Stimulated activated CD8-positive, alpha-beta memory T cell treated with anti-CD3 and anti-CD28 coated beads, Interleukin-2, amount 100 ng/mL, for 1 hour (primary cell): ENCODE measurements at places on chromosomes 6 and 20.

- no peak for DNase-seq
These were observed 13.3 kb upstream of the WTAP start for GRCh38 chr6:159713984-159714383.

GRCh38 chr20:36856691-36857635, 19.0 kb upstream of the TLDC2 start:
- DNase-seq, result no peak

- no peak for DNase-seq
These were observed 4.3 kb upstream of the KCNG1 start for GRCh38 chr20:51027035-51027795.

DNA sequence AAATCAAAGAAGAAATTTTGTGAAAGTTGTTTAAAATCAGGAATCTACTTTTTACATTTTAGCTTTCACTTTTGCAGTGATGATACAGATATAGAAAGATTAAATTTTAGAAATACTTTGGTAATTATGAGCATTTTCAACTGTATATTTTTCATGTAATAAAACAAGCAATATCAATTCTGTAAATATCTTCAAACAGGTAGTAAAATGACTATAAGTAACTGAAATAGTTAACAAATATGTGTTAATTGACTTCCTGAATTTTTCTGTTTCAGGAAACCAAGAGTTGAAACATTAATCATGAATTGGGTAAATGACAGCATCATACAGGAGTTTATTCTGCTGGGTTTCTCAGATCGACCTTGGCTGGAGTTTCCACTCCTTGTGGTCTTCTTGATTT, at the start of gene OR2B6:
TSS of gene OR2B6 (plus strand) at position 301 of the 400 bp plus-strand sequence. CDS start at position 301, 0 bp downstream.
- no peak for DNase-seq

DNA sequence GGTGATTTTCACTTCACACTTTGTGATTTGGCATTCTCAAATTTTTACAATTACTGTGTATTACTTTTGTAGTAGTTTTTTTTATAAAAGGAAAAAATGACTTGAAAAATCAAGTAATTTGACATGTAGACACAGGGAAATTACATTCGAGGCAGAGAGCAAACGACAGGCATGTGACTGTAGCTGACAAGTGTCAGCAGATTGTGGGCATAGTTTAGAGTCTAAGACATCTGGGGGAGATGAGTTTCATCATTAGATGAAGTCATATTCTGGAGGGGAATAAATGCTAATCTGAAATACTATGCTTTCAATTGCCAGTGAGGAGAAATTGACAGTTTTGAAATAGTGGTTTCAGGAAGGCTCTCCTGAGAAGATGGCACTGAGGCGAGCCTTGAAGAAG, 126.0 kb downstream of the MTHFD1L start:
- DNase-seq, result no peak

DNA sequence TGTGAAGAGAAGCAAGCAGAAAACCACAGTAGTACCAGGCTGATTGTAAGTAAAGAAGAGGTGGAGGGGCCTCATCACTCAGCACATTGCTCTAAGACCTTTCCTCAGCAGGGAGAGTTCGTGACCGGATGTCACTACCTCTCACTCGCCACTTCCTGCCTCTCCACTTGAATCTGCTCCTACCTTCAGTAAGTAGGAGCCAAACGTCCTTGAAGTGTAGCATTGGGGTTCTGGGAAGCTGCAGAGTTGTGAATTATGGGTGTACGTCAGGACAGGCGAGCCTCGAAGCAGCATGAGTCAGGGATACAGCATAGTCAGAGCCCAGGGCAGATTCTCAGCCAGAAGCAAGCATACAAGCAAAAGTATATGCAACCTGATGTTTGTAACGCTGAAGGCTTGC, 224.9 kb downstream of the PHACTR1 start:
- no peak for DNase-seq

DNA sequence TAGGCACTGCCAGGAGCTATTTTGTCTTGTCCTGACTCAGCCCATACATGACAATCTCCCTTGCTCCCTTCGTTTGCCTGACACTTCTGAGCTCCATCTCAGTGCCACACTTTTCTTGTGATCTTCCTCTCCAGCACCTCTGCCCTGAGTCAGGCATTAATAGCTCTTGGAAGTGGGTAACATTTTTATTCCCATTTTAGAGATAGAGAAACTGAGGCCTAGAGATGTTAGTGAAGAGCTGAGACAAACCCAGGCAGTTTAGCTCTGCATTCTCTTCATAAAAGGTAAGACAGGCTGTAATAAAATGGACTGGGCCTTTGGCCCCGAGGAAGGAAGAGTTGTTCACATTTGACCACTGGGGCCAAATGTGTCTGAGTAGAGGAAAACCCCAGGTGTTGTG, 167.4 kb downstream of the DHX35 start:
- DNase-seq, result no peak

- no peak for DNase-seq
These were observed 141.9 kb downstream of the MRPL14 start for GRCh38 chr6:43985329-43985728.

- DNase-seq, result no peak
These were observed 100.5 kb downstream of the ERMARD start for GRCh38 chr6:169851641-169852503.

GRCh38 chr20:51528263-51529027, 14.1 kb downstream of the NFATC2 start:
- no peak for DNase-seq

GRCh38 chr6:14552891-14553290, 435.3 kb downstream of the CD83 start:
- no peak for DNase-seq

DNA sequence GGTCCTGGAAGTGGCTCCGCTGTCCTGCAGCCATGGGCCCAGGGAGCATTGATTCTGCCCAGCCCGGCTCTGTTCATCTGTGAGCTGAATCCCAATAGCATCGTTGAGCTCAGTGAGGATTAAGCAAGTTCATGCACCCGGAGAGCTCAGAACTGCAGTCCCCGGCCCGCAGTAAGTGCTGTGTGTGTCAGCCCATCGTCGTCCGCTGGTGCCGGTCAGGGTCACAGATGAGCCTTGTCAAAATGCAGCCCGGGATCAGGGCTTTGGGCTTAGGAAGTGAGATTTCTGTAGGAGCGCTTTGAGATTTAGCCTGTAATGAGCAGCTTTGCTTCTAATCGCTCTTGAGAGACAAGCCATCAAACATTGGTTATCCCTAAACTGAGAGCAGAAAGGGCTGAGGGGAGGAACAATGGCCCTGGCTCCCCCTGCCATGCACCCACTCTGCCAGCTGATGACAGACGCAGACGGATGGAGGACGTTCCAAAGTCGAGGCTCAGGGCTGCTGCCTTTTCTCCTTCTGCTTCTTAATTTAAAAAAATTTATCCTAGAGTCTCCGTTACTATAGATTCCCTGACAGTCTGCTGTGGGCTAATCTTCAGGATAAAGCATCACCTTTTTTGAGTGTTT, 25.6 kb upstream of the SULF2 start:
- DNase-seq, result no peak

DNA sequence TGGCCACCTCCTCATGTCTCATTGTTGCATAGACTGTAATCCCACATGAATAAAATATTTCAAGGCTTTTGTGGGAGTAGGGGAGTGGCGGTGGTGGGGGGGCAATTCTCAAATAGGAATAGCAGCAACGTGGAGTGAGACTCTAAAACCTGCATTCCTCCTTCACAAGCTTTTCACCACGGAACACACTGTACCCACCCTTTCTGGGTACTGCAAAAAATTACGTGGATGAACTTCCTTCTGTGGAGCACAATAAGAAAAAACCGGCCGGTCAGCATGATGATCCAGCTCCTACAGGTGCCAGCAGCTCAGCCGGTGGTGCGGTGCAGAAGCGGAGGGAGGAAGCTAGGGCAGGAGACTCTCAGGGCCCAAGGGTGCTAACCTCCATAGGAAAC, 930 bp upstream of the RRAGD start:
- no peak for DNase-seq

- DNase-seq, result no peak
These were observed 89.9 kb downstream of the PLCB1 start for GRCh38 chr20:8221887-8222419.

GRCh38 chr6:91633374-91634111, 1046.7 kb upstream of the MAP3K7 start:
- DNase-seq, result no peak

GRCh38 chr20:48837014-48837413, 9.2 kb upstream of the PREX1 start:
- no peak for DNase-seq

GRCh38 chr6:7833751-7834070, 76.9 kb downstream of the TXNDC5 start:
- no peak for DNase-seq

- DNase-seq, result no peak
These were observed 164.2 kb downstream of the PRL start for GRCh38 chr6:22132656-22133055.

GRCh38 chr6:46821458-46821881, 28.3 kb downstream of the MEP1A start:
- no peak for DNase-seq

GRCh38 chr6:13124131-13124530, 204.2 kb downstream of the TBC1D7 start:
- no peak for DNase-seq

GRCh38 chr20:43750774-43751166, 24.0 kb upstream of the GTSF1L start:
- no peak for DNase-seq

DNA sequence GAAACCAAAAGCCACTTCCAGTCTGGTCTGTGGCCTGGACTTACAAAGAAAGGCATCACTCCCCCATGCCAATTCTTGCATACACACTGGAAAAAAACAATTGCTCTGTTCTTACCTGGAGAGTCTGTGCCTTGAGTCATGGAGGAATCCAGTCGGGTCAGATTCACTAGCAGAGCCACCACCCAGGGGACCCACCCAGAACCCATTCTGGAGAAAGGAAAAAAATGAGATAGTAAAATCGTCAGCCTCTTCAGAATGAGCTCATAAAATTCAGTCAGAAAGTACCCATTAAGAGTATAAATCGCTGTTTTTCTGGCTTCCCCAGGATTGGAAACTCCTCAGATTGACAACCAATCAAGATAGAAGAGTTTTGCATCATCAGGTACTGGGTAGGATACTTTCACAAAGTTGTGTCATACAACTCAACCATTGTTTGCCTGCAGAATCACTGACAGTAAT, at the start of gene HLA-DOB:
TSS of gene HLA-DOB (minus strand) at position 257 of the 459 bp plus-strand sequence. CDS start at position 206, 51 bp downstream.
- no peak for DNase-seq

DNA sequence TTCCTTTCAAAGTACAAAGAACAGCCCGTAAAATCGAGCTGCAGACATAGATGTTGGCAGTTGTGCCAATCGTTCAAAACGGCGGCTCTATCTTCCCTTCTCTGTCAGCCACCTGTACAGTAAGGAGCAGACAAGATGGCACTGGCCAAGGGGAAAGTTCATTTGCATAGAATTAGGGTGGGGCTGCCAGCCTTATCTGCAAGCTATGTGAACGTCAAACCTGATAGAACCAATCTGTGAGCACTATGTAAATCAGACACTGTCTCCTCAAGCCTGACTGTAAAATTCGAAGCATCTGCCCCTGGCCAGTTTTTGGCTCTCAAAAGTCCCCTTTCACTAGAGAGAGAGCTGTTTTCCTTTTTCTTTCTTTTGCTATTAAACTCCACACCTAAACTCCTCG, 374.5 kb downstream of the EPM2A start:
- no peak for DNase-seq

DNA sequence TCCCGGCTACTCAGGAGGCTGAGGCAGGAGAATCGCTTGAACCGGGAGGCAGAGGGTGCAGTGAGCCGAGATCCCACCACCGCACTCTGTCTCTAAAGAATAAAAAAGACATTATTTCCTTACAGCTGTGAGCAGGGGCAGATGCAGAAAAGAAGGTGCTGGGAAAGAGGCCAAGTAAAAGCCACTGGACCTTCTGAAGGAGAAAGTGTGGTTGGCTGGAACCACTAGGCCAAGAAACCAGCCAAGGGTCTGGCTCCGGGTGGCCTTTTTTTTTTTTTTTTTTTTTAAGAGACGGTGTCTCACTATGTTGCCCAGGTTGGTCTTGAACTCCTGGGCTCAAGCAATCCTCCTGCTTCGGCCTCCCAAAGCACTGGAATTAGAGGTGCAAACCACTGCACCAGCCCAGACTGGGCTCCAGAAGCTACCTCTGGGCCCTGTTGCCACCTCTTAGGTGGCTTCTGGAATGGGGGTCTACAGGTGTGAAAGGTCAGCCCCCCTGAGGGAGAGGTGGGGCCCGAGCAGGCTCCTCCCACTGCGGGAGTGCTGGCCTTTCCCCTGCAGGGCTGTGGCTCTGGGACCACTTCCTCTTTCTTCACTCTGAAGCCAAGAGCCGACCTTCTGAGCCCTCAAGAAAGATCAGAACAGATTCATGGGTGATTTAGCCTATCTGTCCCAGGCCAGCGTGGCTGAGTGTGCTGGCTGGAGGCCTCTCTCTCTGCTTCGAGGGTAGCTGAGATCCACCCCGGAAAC, at the start of gene FGD2:
TSS of gene FGD2 (plus strand) at position 595 of the 750 bp plus-strand sequence. CDS start 163 bp downstream, outside the sequence.
- no peak for DNase-seq

GRCh38 chr20:8675896-8676295, 393.0 kb upstream of the PLCB4 start:
- DNase-seq, result no peak

DNA sequence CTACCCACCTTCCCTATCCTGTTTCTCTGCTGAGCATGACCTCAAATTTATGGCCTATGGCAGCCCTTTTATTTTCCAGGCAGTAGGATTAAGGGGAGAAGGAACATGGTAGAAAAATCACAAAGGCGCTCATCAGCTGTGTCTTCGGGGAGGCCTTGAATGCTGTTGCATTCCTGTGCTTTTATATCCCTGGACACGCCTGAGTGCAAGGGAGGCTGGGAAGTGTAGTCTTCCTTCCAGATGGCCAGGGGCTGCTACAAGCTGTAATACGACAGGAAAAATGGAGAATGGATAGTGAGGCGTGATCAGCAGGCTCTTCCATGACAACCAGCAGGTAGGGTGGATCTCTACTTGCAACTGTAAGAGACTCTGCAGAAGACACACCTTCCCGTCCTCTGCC, 210.9 kb upstream of the GGTLC1 start:
- no peak for DNase-seq

GRCh38 chr20:34560141-34560523, 1.6 kb downstream of the MAP1LC3A start:
- DNase-seq, result no peak
